ENCODE measurements at places on chromosomes 13 and 19.
A peak's percentile ranks its signal among the peaks of the same experiment; 100 is the strongest.

DNA sequence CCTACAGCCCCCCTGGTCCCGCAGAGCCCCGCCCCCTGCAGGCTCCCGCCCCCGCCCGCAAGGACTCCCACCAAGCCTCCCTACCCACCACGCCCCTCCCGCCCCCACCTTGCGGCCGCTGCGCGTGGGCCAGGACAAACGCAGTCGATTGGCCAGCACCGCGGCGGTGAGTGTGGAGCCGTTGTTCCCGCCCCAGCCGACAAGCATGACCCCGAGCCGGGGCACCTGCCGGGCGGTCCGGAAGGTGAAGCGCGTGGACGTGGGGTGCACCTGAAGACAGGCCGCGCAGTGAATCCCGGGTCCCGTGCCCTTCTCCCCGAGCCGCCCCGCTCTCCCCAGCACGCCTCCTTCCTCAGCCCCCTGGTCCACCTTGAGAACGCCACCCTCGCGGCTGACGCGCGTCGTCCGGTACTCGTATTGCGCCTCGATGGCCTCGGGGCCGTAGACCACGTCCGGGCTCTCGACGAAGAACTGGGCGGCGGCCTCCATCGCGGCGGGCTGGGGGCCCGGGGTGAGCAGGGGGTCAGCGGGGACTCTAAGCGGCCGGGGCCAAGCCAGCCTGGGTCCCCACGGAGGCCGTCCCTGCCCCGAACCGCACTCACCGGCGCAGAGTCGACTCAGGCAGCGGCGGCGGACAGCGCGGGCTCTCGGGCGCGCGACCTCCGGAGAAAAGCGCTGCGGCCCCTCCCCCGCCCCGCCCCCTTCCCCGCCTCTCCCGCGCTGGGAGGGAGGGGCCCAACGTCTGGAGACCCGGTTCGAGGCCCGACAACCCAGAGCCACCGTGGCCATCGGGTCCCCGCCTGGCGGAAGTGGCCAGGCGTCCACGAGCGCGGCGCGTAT is at the start of gene ISYNA1:
ISYNA1 (minus strand) TSS at position 643 of the 840 bp plus-strand sequence; CDS start at position 489, 154 bp downstream.
- no peak for DNase-seq

- no peak for DNase-seq
Measured at GRCh38 chr19:42353341-42354015, 28.0 kb downstream of the MEGF8 start.

DNA sequence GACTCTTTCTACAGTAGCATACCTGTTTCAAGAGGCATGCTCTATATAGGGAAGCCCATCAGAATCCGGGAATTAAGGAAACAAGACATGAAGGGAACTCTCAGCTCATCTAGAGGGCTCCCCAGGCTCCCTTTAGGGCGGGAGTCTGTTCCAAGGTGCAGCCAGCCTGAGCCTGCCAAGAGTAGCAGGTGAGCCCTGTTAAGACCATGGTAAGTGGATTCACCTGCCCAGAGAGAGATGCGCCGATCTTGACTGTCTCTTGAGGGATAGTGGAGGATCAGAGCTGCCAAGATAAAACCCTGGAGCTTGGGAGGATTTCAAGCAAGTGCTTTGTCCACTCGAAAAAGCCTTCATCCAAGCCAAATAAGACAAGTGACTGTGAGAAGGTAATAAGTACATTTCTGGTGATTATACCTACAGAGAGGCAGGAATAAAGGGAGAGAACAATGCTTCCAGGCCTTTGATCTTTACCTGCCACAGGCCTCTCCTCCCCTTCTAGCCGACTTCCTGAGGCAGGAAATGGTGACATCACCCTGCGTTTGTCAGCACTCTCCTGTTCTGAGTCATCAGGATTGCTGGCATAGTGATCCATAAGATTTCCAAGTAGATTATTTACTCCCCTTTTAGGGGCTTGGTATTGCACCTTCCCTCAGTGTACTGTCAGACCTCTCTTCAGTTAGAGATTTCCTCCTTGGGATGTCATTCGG is 31.5 kb downstream of the KLF5 start:
- DNase-seq: no peak

DNA sequence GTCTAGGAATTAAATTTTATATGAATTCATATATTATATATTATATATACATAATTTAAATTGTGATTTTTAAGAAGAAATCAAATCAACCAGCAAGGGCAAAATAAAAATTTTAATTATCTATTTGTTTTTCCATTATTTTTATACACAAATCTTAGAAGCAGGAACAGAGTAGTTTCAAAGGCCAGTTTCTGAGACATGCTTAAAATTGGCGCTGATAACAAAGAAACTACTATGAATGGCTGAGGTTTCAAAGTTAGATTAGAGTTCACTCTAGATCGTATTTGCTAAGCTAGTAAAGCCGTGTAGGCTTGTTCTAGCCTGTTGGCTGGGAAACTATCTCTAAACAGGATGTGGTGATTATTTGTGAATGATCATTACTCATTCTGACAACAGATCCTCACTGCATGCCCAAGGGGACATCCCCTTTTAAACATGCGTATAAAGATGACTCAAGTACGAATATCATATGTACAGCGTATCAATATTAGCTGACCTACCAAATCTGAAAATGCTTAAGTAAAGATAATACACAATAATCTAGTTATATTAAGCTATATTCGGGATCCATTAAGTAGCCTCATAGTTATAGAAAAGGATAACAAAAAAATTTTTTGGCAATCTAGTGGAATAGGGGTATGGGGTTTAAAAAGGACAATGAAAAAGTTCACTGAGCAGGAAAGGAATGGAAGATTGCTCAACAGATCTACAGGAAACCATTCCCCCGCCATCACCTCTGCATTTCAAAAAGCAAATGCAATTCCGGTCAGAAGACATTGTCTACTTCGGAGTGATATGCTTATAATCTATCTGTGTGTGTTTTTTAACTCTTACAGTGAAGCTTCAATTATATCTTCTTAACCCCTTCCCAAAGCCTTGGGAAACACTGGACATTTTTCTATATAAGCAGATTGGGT is 150.1 kb downstream of the SHISA2 start:
- DNase-seq: peak; percentile 21

- DNase-seq: no peak
Measured at GRCh38 chr19:47486900-47487299, 2.9 kb upstream of the KPTN start.

DNA sequence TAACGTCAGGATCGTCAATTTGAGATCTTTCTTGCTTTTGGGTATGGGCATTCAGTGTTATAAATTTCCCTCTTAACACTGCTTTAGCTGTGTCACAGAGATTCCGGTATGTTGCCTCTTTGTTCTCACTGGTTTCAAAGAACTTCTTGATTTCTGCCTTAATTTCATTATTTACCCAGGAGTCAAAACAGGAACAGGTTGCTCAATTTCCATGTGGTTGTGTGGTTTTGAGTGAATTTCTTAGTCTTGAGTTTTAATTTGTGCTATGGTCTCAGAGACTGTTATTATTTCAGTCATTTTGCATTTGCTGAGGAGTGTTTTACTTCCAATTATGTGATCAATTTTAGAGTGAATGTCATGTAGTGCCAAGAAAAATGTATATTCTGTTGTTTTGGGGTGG is 153.1 kb downstream of the PCDH17 start:
- DNase-seq: no peak

DNA sequence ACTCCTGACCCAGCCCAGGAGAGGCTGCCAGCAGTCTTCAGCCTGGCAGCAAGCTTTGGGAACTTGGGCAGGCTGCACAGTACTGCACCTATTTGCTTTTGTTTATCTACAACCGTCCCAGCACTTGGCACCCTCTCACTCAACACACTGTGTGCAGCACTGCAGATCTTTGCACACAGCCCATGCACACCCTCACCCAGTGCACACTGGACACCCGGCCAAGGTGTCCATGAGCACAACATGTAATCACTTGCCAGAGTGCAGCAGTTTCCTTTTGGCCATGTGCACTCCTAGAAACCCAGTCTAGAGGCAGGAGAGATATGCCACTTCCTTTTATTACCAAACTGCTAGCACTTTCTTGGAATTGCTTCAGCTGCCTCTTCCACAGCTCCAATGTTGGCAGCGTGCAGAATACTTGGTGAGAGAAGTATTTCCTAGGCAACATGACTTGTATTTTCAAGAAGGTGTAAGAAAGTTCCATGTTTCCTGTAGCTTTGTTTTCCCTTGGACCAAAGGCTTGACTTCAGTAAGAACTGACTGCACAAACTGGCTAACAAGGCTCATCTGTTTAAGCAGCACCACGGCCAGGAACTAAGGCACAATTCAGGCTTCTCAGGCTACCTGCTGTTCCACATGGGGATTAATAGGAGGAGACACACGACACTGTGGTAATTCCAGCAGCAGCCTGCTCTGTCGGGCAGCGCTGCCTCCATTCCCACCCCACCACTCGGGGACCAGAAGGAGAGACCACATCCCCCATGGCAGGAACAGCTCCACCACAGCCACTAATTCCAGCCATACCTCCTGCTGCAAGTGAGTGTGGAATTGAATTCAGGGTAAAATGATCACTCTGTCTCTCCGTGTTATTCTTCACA is 15.3 kb downstream of the ATP7B start:
- no peak for DNase-seq

DNA sequence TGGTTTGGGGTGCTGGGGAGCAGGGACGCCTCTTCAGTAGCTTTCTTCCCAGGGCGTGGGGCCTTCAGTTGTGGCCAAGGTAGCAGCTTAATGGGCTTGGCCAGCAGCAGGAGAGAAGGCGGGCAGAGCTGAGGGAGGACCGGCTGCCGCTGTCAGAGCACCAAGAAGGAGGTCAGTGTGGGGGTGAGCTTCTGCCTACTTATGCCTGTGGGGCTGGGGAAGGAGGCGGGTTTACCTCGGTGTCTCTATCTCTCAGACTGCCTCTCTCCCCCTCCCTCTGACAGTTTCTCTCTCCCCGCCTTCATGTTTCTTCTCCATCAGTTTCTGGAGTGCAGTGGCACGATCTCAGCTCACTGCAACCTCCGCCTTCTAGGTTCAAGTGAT is at the start of gene CAPN12:
CAPN12 (minus strand) TSS at position 177 of the 384 bp plus-strand sequence. CDS start 309 bp downstream, outside the sequence.
- DNase-seq: no peak

DNA sequence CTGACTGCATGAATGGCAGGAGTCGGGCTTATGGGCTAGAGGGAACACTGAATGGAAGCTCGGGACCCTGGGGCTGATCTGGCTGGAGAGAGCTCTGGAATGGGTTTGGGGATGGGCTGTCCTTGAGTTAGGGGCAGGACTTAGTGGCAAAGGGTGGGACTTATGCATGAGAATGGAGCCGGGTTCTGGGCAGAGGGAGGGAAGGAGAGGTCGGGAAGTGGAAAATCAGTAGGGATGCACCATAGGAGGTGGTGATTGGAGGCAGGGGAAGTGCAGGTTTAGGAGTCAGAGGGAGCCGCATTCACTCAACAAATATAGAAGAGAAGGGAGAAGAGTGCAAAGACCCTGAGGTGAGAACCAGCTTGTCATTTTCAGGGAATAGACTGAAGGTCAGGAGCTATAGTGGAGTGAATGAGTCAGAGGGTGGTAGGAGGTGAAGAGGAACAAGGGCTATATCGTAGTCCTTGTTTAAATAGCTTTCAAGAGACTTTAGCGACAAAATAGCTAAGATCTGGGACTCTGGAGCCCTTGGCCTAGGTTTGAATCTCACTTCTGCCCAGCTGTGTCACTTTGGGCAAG is 748 bp downstream of the RAB4B start:
- DNase-seq: no peak

GRCh38 chr13:98279473-98280175 is 102.6 kb upstream of the RNF113B start:
- DNase-seq: no peak

GRCh38 chr19:42285541-42285941 is 16.4 kb upstream of the PRR19 start:
- no peak for DNase-seq

DNA sequence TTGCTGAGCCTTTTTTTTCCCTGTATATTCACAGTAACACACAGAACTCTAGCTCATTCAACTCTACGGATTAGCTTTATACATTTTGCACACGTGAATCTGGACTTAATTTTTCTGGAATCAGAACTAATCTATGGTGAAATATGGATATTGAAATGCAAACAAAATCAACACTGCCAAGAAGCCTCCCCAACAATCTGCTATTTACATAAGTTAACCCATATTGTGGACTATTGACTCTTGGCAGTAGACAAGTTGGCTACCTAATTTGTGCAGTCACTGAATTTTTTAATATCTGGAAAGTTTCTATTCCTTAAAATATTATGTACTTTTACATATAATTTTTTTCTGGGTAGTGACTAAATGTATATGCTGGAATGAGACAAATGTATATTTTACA is 815.4 kb downstream of the PCDH17 start:
- no peak for DNase-seq

DNA sequence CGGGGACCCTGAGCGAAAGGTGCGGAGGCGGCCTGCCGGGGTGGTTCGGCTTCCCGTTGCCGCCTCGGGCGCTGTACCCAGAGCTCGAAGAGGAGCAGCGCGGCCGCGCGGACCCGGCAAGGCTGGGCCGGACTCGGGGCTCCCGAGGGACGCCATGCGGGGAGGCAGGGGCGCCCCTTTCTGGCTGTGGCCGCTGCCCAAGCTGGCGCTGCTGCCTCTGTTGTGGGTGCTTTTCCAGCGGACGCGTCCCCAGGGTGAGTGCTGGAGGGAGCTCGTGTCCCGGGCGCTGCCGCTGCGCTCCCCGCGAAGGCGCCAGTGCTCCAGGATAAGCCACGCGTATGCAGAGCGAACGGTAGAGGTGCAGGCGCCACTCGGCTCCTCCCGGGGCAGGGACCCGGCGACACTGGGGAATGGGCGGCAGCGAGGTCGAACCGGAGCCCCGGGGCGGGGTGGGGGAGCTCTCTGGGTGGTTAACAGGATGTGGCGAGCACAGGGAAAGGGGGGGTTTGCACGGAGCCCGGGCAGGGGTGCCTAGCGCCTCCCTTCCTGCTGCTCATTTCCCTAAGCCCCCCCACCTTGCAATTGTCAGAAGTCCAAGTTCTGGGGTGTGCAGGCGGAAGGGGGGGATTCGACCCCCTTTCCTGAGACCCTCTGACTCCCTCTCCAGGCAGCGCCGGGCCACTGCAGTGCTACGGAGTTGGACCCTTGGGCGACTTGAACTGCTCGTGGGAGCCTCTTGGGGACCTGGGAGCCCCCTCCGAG is at the start of gene IL27RA:
IL27RA (plus strand) TSS at position 44 of the 762 bp plus-strand sequence; CDS start at position 155, 111 bp downstream.
- peak; percentile 63 for DNase-seq

DNA sequence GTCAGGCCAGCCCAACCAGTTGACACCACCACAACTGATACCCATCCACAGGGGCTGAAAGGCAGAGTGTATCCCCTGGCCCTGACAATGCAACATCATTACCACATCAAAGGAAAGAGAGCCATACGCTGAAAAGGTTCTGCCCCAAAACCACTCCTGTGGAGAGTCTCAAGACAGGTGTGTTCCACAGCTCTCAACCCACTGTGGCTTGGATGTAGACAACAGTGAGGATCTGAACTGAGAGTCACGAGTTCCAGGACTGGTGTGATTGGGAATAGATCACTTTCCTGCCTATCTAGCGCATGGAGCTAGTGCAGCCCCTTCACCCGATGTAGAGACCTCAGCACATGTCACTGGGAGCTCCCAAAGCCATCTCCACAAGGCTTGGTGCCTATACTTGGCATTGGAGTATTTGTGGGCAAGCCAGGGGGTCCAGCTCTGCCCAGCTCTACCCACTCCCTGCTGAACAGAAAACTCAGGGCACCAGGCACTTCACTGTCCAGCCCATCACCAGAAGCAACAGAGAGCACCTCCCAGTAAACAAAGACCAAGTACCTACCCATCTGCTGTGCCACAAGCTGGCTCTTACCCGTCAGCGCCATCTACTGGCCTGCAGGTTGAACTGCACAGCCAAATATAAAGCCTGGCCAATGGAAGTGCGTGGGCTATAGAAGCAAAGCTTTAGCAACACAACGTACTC is 579.5 kb downstream of the UQCRFS1 start:
- DNase-seq: peak; percentile 10

- no peak for DNase-seq
Measured at GRCh38 chr13:95896301-95896700, 156.9 kb downstream of the UGGT2 start.

GRCh38 chr13:52665325-52665724 is 12.7 kb downstream of the SUGT1 start:
- DNase-seq: no peak

GRCh38 chr13:43422116-43422515 is 364.7 kb downstream of the ENOX1 start:
- no peak for DNase-seq

All from stimulated activated CD4-positive, alpha-beta T cell treated with anti-CD3 and anti-CD28 coated beads, Interleukin-15, amount 100 ng/mL, for 48 hours (primary cell).